ENCODE measurements at places on chromosomes 1 and 21.

GRCh38 chr1:51295926-51296325 lies 34.4 kb downstream of the TTC39A start:
- DNase-seq, result peak; percentile 52

DNA sequence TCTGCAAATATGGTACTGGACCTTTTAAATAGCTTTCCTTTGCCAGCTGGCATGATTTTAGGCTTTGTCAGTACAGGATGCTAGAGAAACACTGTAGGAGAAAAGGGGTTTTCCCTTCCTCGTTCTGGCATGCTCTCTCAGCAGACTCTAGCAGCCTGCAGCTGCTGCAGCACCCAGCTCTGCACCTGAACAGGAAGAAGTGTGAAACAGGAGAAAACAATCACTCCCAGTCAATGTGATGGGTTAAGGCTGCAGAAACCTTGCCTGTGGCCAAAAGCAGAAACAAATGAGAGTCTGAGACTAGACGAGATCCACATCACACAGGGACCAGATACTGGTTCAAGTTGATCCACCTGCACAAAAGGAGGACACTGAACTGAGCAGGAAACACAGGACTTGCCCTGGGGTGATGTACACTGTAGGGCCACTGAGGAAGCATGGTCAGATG lies 21.2 kb downstream of the OVGP1 start:
- DNase-seq, result no peak

DNA sequence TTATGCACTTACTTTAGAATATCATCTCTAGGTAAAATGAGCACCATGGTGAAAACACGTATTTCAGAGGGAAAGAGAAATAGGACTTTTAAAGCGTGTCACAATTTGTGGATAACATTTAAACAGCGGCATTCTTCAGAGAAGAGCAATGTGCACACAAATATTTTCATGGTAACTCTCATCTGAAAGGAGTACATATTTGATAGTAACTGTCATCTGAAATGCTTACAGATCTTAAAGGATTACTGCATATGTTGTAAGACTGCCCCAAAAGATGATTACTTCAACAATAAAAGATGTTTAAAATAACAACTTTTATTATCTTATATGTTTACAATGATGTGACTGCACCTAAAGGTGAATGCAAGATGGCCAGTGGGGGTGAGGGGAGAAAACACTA lies 408.8 kb downstream of the PLA2G4A start:
- DNase-seq, result no peak

DNA sequence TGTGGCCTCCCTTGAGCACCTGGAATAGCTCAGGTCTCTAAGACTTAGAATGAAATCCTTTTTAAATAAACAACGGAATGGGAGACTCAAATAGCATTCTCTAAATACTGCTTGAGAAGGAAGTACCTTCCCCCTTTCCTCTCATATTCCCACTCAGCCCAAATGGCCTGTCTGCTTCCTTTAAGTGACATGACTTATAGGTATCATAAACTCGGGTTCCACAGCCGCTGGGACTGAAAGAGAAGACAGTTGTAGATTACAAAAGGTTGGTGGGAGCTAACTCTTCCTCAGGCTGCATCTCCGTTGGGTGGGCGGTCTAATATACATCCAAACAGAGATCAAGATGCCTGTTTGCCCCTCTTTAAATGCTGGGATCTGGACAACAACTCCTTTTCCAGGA lies 1.2 kb upstream of the HMCN1 start:
- DNase-seq, result no peak

DNA sequence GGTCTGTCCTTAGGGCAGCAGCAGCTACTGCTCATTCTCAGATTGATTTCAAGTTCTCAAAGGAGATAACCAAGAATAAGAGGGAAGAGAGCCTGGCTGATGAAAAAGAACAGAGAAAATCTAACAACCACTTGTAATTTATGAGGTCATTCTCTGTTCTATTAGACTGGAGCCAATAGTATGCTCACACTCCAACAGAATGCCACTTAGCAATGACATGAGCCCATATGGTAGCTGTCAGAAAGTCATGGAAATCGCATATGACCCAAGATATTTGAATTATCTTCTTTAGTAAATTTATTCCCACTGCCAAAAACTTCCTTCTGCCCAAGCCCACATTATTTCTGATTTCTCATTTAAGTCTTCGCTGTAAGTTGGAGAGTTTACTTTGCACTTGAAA lies 53.7 kb upstream of the PLA2G4A start:
- no peak for DNase-seq

Data from sciatic nerve (tissue), 2 donors.